ENCODE measurements at places on chromosomes 16 and 17.
A peak's percentile ranks its signal among the peaks of the same experiment; 100 is the strongest.

DNA sequence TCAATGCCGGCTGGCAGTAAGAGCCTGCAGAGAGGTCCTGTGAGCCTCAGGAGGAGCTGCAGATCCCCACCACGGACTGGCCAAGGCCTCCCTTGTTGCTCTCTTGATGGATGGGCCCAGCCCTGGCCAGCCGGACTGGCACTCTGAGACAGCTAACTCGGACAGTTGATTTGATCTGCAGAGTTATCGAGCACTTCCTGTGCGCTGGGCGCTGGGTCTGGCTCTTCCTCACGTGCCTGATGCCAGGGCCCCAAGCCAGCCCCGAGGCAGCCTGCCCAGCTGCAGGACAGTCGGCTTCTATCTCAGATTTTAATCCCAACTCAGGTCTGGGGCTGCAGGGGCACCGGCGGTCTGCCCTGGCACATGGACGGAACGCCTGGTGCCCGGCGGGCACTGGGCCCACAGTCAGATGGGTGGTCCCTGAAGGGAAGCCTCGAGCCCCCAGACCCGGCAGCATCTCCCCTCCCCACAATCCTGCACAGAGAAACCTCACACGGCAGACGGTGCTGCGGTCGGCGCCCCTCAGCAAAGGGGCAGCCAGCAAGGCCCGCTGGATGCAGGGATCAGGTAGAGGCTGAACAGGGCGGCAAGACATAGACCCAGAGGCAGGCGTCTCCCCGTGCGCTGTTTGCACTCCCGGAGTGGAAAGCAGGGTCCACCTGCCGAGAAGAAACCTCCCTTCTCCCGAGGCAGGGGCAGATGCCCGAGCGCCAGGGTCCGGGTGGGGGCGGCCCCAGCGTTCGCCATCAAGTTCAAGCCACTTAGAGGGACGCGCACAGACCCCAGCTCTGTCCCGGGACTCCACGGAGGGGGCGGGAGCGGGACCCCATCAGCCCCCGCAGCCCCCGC, 34.0 kb downstream of the TIMM22 start:
- DNase-seq: no peak

DNA sequence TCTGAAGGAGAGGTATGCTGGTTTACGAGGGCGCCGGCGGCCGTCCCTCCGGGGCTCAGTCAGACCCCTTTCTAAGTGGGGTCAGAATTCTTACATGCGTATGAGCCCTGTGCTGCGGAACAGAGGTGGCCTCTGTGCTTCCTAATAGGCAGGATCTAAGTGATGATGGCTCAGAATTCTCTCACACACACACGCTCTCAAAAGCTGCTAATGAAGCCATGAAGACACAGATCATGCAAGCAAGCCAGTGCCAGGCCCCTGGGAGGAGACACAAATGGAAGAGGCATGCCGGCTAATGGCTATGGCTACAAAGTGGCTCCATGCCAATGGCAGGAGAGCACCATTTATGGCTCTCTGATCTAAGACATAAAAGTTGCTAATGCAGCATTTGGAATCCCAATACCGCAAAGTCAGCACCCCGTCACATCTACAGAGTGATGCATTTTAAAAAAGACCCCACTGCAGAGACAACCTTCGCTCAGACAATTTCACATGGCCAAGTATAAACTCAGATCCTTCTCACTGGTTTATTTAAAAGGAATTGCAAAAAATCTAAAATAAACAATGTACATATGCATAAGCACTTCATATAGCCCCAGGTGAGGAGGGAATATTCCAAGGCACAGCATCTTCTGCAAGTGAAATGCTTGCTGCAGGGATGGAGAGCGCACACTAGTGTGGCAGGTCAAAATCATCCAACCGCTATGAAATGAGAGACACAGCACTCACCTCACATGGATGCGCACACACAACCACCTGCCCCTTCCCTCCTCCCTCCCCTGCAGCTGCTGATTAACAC, 24.5 kb downstream of the NPLOC4 start:
- no peak for DNase-seq

- no peak for DNase-seq
Measured at GRCh38 chr17:54754560-54754959, 146.1 kb upstream of the TOM1L1 start.

- peak; percentile 87 for DNase-seq
Measured at GRCh38 chr16:88700636-88701482, 5.3 kb downstream of the RNF166 start.

DNA sequence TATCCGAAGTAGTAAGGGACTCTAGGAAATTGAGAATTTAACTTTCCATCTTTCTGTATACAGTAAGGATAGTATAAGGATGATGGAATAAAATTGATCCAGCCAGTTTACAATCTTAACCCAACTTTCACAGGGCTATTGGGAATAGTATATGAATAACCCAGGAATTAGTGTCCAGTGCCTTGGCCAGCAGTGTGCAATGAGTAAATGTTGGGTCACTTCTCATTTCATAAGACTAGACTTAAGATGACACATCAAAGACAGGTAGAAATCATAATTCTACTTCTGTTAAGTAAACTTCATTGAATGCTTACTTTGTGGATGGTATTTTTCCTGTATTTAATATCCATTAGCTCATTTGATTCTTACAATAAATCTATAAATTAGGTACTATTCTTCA, 949.6 kb upstream of the GOT2 start:
- no peak for DNase-seq

DNA sequence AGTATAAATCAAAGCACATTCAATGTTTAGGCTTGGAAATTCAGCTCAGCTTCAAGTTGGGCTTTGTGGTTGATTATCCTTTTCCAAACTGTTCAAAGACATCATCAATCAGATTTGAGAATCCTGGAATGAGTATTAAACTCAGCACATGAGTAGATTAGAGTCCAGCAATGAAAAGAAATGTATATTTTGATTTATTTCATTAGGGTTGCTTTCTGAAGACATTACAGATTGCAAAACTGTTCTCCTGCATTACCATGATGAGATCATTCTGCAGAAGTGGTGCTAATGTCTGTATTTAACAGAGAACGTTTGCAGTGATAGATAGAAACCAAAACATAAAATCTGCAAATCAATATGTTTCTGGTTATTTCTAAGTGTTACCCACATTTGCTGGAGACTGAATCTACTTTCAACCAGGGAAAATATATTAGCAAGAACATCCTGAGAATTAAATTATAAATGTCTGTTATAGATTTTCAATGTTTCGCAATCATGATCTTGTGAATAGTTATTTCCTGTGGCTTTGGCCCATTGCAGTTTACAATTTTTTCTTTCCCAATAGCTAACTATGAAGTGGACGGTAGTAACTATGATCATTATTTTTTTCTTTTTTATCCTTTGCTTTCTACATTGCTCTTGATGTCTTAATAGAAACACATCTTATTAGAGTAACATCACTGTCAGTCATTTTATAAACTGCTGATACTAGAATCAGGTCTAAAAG, 1125.7 kb upstream of the GOT2 start:
- no peak for DNase-seq

DNA sequence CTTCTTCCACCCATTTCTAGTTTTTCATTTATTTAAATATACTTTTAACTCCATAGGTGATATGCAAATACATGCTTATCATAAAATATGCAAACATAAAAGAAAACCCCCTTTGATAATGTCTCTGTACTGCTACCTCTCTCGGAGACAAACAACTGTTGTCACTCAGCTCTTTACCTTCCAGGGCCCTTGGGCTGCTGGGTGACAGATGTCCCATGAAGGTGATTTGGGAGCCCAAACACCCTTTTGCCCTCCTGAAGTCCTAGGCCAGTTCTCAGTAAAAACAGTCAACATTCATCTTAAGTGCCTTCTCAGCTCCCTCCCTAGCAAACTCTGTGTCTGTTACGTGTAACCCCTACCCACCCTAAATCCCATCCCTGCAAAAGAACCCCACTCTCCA, 37.5 kb downstream of the CHD9 start:
- no peak for DNase-seq

DNA sequence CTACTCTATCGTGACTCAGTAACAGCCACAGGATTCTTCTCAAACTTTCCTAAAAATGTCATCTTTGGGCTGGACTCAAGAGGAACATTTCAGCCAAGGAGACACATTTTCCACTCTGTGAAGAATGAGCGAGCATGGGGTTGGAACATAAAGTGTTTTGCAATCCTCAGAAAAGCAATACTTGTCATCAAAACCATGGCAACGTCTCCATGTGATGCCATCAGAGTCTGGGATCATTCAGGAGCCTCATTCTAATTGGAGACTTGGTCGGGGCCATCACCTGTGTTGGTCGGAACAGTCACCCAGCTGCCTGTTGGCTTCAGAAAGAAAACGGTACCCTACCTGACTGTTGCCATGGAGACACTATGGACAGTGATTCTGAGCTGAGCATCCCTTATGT, 25.5 kb downstream of the MYOCD start:
- no peak for DNase-seq

GRCh38 chr17:71934520-71934919, 186.3 kb upstream of the SOX9 start:
- DNase-seq: no peak

DNA sequence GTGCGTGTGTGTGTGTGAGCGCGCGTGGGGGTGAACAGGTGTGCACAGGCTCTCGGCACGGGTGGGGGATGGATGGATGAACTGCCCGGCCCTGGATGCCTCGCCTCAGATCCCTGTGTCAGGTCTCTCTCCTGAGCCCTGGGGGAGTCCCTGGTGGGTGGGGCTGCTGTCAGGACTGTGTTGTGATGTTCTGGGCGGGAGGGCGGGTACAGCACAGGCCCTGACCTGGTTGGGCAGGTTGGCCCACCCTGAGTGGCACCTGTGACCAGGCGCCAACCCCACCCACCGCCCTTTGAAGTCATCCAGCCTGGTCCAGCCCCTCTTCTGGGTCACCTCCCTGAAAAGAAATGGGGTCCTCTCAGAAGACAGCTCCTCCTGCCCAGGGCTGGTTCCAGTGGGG, 41.6 kb upstream of the TAC4 start:
- no peak for DNase-seq

- DNase-seq: no peak
Measured at GRCh38 chr17:40818343-40818732, 4.1 kb downstream of the KRT10 start.

DNA sequence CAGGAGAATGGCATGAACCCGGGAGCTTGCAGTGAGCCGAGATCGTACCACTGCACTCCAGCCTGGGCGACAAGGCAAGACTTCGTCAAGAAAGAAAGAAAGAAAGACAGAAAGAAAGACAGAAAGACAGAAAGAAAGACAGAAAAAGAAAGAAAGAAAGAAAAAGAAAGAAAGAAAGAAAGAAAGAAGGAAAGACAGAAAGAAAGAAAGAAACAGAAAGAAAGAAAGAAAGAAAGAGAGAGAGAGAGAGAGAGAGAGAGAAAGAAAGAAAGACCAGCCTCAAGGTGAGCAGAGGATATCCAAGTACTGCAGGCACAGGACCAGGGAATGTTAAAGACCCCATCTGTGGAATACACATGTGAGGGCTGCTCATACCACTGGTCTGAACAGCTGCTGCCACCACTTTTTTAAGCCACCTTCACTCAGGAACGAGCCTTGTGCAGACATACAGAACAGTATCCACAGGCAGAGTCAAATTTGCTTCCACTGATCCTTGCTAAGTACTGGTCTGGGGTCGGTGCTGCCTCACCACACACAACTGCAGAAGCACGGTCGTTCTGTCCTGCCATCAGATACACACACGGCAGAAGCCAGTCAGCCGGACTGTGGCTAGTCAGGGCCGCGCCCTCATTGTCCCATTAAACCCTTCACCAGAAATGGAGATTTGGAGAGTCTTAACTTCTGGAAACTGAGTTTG, 7.7 kb downstream of the RAB5C start:
- no peak for DNase-seq

- DNase-seq: no peak
Measured at GRCh38 chr16:986411-986810, 4.8 kb downstream of the SOX8 start.

DNA sequence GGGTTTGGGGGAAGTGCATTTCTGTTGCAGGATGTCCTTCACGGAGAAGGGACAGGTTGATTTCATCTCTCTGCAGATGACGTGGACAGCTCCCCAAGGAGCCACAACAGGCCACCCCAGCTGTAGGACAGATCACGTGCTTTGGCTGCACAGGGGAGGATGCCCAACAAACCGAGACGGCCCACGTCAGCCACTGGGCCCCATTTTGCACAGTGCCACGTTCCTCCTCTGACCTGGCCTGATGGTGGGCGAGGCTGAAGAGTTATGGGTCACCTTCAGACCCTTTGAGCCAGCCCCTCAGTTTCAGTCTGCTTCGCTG, 9.0 kb upstream of the RHBDL3 start:
- DNase-seq: no peak

GRCh38 chr17:16171613-16172012, 43.7 kb downstream of the NCOR1 start:
- no peak for DNase-seq

GRCh38 chr16:56423584-56424403, 1.6 kb downstream of the AMFR start:
- DNase-seq: no peak

DNA sequence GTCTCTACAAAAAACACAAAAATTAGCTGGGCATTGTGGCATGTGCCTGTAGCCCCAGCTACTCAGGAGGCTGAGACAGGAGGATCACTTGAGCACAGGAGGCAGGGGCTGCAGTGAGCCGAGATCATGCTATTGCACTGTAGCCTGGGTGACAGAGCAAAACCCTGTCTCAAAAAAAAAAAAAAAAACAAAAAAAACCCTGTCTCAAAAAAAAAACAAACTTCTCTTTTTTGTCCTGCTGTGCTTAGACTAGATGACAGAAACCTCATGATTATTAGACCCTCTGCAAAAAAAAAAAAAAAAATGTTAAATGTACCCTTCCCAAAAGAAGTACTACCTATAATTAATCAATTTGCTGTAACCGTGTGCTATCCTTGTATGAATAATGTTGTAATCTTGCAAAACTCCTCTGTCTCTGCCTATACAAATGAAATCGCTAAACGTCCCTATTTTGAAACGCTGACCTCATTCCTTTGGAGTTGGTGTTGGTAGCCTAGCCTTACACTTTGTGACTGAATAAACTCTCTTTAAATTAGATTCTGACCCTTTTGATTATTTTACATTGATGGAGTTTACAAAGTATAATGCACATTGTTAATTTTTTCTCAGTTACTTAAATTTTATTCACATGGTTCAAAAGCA, 13.6 kb upstream of the DHRS7B start:
- no peak for DNase-seq

GRCh38 chr17:38761612-38762011, 9.1 kb downstream of the PSMB3 start:
- no peak for DNase-seq

- no peak for DNase-seq
Measured at GRCh38 chr17:70217571-70217970, 48.2 kb downstream of the KCNJ2 start.

DNA sequence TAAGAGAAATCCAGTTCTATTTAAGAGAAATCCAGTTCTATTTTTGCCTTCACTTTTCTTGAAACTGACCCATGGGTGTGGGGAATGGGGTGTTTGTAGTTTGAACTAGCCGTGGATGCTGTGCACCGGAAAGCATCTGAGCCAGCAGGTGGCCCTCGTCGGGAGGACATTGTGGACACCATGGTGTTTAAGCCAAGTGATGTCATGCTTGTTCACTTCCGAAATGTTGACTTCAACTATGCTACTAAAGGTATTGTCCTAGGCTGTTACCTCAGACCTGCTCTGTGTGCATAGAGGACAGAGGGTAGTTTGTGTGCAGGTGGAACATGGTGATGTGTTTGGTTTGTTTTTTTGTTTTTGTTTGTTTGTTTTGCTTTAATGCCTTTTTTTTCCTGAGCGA, 3.3 kb downstream of the ATXN2L start:
- DNase-seq: no peak

- DNase-seq: no peak
Measured at GRCh38 chr16:89934611-89935553, 11.7 kb downstream of the TUBB3 start.

- DNase-seq: no peak
Measured at GRCh38 chr17:45794840-45795239, 10.7 kb downstream of the CRHR1 start.

All from stimulated activated effector memory CD8-positive, alpha-beta T cell treated with anti-CD3 and anti-CD28 coated beads, Interleukin-12 subunit alpha, Interleukin-12 subunit beta, amount 100 ng/mL, for 72 hours (primary cell).